ENCODE measurements at places on chromosomes 16 and 17.

GRCh38 chr16:8924214-8924613 is 39.5 kb downstream of the USP7 start:
- peaks cover 2% of the 10 kb centered on the region for H3K27me3 ChIP-seq
- peak overlapping the region; percentile 17 for H3K4me3 ChIP-seq
- peak overlapping the region; percentile 73 for H3K27ac ChIP-seq
- H3K36me3 ChIP-seq = no peaks in the 10 kb centered on the region

DNA sequence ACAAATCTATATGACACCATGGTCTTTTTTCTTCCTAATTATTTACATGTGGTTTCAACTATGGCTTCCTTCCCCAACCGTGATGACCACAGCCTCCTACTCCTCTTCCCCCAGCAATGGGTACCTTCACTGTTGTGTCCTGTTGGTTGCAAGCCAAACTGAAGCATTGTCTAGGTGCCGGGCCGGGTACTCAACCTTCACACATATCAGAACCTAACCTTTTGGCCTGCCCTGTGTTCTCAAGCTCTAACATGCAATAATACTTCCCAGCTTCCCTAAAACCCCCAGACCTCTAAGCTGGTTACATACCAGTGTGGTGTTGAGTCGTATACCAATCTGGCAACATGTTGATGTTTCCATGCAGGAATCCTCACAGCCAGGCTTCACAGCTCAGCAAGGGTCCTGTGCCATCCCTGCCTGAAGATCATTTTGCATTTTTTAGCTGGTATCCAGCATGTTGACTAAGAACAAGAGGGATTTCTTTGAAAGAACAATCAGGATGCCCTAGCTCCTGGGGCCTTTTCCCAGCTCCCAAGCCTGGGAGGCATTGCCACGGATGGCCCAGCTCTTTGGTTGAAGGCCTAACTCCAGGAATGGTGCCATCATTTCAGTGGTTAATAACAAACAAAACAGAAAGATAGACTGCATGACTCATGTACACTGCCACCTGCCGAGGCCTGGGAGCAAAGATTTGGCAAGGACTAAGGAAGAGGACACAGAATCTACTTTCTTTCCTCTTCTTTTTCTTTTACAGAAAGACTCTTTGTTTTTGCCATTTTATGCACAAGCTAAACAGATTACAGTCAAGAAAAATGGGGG is 373.7 kb upstream of the SALL1 start:
- H3K27ac ChIP-seq = peak overlapping the region; percentile 11
- H3K4me1 ChIP-seq = peaks cover 19% of the 10 kb centered on the region
- peaks cover 1% of the 10 kb centered on the region for H3K27me3 ChIP-seq
- no peak for DNase-seq

DNA sequence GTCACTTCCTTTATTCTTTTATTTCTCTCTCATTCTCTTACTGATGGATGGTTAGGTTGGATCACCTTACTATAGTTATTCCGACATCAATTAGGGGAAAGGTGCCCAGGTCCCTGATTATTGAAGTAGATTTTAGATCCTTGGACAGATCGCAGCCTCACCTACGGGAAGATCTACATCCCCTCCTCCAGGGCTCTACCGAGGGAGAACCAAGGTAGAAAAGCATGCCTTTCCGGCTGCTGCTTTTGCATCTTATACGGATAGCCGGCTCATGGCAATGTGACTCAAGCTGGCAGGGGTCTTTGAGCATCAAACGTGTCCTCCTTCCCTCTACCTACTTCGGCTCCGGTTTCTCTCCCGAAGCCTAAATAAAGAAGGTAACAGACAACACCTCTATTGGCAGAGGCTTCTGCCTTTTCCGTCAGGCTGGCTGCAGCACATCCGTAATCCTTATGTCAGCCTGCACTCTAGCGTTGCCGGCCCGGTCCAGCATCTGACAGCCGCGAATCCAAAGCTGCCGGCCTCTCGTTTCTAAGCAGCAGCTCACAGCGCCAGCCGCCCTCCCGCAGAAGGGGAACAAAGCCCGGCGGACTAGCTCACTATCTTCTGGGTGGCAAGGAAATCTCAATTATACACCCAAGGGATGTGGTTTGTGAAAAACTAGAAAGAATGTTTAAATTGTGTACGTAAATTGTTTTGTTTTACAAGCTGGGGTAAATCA is 46.9 kb downstream of the IRX6 start:
- no peak overlapping the region for H3K27ac ChIP-seq
- no peaks in the 10 kb centered on the region for H3K27me3 ChIP-seq
- DNase-seq = peak; percentile 77
- peaks cover 11% of the 10 kb centered on the region for H3K4me1 ChIP-seq

- peaks cover 3% of the 10 kb centered on the region for H3K27me3 ChIP-seq
- DNase-seq = no peak
- no peak overlapping the region for H3K4me3 ChIP-seq
- H3K27ac ChIP-seq = no peak overlapping the region
Measured at GRCh38 chr17:68498479-68499326, 13.5 kb upstream of the PRKAR1A start.

DNA sequence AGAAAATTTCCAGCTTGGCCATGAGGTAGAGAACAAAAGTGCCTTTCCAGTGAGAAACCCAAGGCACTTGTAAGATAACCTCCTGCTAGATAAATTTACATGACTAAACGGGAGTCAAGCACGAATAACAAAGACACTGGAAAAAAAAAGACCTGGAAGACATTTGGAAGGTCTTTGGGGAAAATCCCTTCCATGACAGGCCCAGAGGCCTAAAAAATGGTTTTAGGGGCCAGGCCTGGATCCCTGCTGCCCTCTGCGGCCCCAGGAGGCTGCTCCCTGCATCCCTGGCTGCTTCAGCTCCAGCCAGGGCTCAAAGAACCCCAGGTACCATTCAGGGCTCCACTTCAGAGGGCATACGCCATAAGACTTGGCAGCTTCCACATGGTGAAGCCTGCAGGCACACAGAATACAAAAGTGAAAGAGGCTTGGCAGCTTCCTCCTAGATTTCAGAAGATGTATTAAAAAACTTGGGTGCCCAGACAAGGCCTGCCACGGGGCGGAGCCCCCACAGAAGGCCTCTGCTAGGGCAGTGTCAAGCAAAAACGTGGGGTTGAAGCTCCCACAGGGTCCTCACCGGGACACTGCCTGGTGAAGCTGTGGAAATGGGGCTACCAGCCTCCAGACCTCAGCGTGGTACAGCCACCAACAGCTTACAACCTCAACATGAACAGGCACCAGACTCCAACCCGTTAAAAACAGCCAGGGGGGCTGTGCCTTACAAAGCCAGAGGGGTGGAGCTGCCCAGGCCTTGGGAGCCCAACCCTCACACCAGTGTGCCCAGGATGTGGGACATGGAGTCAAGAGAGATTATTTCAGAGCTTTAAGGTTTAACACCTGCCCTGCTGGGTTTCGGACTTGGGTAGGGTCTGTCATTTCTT is 77.1 kb downstream of the SDK2 start:
- DNase-seq = no peak
- H3K27me3 ChIP-seq = no peaks in the 10 kb centered on the region
- H3K4me1 ChIP-seq = peaks cover 7% of the 10 kb centered on the region
- no peaks in the 10 kb centered on the region for H3K36me3 ChIP-seq
- H3K4me3 ChIP-seq = no peak overlapping the region

- H3K27me3 ChIP-seq = peaks cover 5% of the 10 kb centered on the region
- H3K36me3 ChIP-seq = no peaks in the 10 kb centered on the region
- H3K4me1 ChIP-seq = peaks cover 6% of the 10 kb centered on the region
- DNase-seq = no peak
- no peak overlapping the region for H3K27ac ChIP-seq
- H3K4me3 ChIP-seq = no peak overlapping the region
Measured at GRCh38 chr17:9350080-9350479, 225.5 kb downstream of the STX8 start.

- H3K27ac ChIP-seq = no peak overlapping the region
- H3K27me3 ChIP-seq = peaks cover 2% of the 10 kb centered on the region
- H3K4me1 ChIP-seq = peaks cover 2% of the 10 kb centered on the region
Measured at GRCh38 chr17:30961209-30962188, 9.3 kb upstream of the RNF135 start.

DNA sequence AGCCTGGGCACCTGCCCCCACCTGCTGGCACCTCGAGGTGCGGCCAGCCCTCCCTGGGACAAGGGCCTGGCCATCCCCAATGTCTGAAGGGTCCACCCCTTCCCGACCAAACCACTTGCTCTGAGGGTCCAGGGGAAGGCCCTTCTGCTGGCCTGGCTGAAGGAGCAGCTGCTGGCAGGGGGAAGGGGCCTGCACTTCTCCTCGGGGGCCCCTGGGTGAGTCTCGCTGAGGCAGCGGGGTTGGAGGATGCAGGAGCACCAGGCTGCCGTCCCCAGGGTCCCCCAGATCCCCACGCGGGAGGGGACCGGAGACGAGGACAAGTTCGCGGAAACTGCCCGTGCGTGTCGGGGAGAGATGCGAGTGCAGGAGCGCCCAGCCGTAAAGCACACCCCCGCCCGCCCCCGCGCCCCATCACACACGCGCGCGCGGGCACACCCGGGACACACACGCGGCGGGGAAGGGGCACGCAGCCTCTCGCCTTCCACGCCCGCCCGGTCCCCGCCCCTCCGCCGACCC is 725 bp upstream of the CACNA1H start:
- DNase-seq = peak; percentile 80
- H3K36me3 ChIP-seq = no peaks in the 10 kb centered on the region
- H3K4me3 ChIP-seq = peak overlapping the region; percentile 68
- H3K4me1 ChIP-seq = peaks cover 10% of the 10 kb centered on the region
- peak overlapping the region; percentile 64 for H3K27ac ChIP-seq

DNA sequence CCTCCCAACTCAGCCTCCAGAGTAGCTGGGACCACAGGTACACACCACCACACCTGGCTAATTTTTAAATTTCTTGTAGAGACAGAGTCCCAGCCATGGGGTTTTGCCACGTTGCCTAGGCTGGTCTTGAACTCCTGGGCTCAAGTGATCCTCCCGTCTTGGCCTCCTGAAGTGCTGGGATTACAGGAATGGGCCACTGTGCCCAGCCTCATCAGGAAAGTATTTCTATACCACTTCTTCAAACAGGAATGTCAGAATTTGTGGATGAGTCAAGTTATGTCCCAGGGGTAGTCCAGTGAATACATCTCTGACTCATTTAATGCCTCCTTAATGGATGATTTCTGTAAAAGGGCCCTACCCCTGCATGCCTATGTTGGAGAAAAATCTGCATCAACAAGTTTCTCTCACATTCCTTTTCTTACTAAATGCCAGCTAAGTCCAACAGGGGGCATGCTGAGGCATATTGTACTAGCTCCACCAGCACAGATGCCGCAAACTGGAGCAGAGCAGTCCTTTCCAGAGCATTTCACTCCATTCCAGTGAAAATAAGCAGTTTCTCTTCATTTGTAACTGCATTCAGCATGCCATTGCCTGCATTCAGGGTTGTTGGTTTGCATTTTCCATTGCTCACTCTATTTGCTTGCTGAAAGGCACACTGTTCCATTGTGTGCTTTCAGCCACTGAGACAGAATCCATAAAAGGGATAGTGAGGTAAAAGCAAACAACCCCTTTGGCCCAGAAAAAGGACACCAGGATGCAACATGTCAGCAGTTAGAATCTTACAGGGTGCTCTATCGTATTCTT is 5.3 kb upstream of the CAVIN1 start:
- no peak overlapping the region for H3K4me3 ChIP-seq
- peak; percentile 42 for DNase-seq
- H3K27me3 ChIP-seq = peaks cover 7% of the 10 kb centered on the region
- H3K27ac ChIP-seq = no peak overlapping the region
- H3K36me3 ChIP-seq = no peaks in the 10 kb centered on the region

- H3K4me3 ChIP-seq = no peak overlapping the region
- no peaks in the 10 kb centered on the region for H3K4me1 ChIP-seq
- H3K27me3 ChIP-seq = no peaks in the 10 kb centered on the region
Measured at GRCh38 chr16:72797621-72798020, 250.3 kb downstream of the ZFHX3 start.

GRCh38 chr16:31113121-31114120 is 4.0 kb upstream of the KAT8 start:
- no peaks in the 10 kb centered on the region for H3K36me3 ChIP-seq
- peak overlapping the region; percentile 70 for H3K27ac ChIP-seq
- DNase-seq = no peak
- H3K4me3 ChIP-seq = no peak overlapping the region

DNA sequence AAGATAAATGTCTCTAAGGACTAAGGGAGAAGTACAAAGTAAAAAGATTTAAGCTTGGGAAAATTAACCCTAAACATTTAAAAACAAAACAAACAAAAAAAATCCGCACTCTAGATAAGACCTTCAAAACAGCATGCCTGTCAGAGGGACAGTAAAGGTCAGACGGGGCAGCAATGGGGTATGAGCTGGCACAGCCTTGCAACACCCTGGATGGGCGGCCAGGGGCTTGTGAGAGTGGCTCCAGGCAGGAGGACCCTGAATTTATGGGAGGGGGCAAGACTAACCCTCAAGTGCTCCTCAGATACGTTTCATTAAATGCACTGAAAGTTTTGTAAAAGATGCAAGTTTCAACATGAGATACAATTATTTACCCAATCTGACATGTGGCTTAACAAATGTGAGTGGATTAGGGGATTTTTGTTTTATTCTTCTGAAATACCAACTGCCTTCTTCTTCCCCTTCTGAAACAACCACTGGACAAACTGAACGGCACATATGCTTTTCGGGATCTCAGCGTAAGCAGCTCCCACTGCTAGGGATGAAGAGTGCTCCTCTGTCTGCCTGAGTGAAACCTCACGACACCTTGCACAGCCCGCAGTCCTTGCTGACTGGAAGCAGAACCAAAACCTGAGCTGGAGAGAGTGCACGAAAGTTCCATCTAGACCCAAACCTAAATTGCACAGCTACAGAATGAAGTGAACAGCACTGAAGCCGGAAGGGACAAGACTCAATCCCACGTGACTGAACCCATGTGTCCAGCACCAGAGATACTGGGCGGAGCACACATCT is 128.4 kb downstream of the ANKRD11 start:
- peaks cover 19% of the 10 kb centered on the region for H3K27me3 ChIP-seq
- no peak for DNase-seq
- H3K36me3 ChIP-seq = no peaks in the 10 kb centered on the region

- no peak overlapping the region for H3K4me3 ChIP-seq
- no peaks in the 10 kb centered on the region for H3K4me1 ChIP-seq
- no peak overlapping the region for H3K27ac ChIP-seq
- no peak for DNase-seq
- peaks cover 4% of the 10 kb centered on the region for H3K27me3 ChIP-seq
Measured at GRCh38 chr17:51391982-51392654, 131.8 kb downstream of the UTP18 start.

DNA sequence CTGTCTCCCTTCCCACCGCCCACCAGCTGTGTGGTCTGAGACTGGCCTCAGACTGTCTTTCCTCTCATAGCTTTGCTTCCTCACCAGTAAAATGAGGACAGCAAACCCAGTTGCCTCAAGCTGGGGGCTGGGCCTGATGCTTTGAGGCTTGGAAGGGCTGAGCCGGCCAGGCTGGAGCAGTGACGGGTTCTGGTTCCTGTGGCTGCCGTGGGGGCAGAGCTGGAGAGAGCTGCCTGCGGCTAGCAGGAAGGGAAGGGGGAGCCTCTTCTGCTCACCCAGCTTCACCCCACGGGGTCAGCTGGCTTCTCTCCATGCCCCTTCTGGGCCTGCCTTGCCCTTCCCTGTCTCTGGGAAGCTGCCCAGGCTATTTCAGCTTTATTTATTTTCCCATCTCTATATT is 23.7 kb downstream of the LASP1 start:
- H3K27me3 ChIP-seq = peaks cover 12% of the 10 kb centered on the region
- H3K4me1 ChIP-seq = peaks cover 21% of the 10 kb centered on the region
- no peak overlapping the region for H3K4me3 ChIP-seq
- DNase-seq = no peak
- no peak overlapping the region for H3K27ac ChIP-seq

GRCh38 chr17:83099570-83100181 is 20.3 kb downstream of the METRNL start:
- peaks cover 2% of the 10 kb centered on the region for H3K4me1 ChIP-seq
- H3K27me3 ChIP-seq = peaks cover 11% of the 10 kb centered on the region
- no peak overlapping the region for H3K27ac ChIP-seq
- no peaks in the 10 kb centered on the region for H3K36me3 ChIP-seq
- no peak overlapping the region for H3K4me3 ChIP-seq

- H3K27me3 ChIP-seq = peaks cover 13% of the 10 kb centered on the region
- no peaks in the 10 kb centered on the region for H3K36me3 ChIP-seq
- no peak overlapping the region for H3K4me3 ChIP-seq
- DNase-seq = no peak
- peaks cover 12% of the 10 kb centered on the region for H3K4me1 ChIP-seq
Measured at GRCh38 chr17:79038545-79039135, 14.7 kb downstream of the C1QTNF1 start.
